NCI-H187 (cell line): ENCODE measurements at places on chromosomes 7 and 10.

DNA sequence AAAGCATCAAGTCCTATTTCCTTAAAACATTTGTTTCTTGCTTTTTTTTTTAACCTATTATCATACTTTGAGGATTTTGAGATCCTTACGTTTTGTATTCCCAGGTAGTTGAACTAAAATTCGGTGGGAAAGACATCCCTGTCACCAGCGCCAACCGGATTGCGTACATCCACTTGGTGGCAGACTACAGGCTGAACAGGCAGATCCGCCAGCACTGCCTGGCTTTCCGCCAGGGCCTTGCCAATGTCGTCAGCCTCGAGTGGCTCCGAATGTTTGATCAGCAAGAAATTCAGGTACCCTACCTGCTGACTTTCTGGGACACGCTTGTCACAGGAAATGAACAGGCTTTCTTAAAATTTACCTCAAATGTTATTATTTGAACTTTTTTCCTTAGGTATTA, 83.0 kb upstream of the DNAJB6 start:
- DNase-seq: no peak

- no peak for DNase-seq
These were observed 14.5 kb upstream of the GGCT start for GRCh38 chr7:30519122-30519521.

GRCh38 chr10:133135116-133135465, 24.9 kb upstream of the KNDC1 start:
- no peak for DNase-seq

DNA sequence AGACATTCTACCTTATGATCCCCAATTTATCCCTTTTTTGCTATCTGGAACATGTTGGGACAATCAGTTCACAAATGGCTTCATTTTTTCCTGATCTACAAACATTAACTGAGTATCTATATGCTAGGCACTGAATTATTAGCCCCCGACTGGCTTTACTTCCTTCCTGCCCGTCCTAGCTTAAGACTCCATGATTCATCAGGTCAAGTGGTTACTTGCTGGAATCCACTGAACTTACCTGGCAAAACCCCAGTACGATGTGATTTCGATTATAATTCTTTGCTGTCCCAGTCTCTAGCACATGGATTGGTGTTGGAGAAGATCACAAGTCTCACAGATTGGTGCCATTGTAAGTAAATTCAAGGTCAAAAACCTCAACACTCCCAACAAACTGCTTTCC, 77.1 kb downstream of the ORC5 start:
- DNase-seq: no peak

GRCh38 chr10:102306006-102306405, 60.7 kb downstream of the GBF1 start:
- DNase-seq: no peak
